ENCODE measurements at places on chromosomes 5 and 9. TPM values are rescaled to one million over a fixed set of nuclear protein-coding genes. Genes with fewer than 3 reads are reported as not detected.

GRCh38 chr5:64958757-64959391 lies 190.1 kb downstream of the CWC27 start:
- H3K36me3 ChIP-seq, result peaks cover 19% of the 10 kb centered on the region
- H3K4me1 ChIP-seq, result no peaks in the 10 kb centered on the region
- H3K4me3 ChIP-seq, result no peak overlapping the region
- no peak overlapping the region for H3K27ac ChIP-seq

CCDC152 gene
- total RNA-seq, result 16.1 TPM

- no peaks in the 10 kb centered on the region for H3K27me3 ChIP-seq
- DNase-seq, result no peak
- no peaks in the 10 kb centered on the region for H3K4me1 ChIP-seq
- H3K4me3 ChIP-seq, result no peak overlapping the region
Observed at GRCh38 chr9:31702957-31703356, 681.5 kb upstream of the ACO1 start.

DNA sequence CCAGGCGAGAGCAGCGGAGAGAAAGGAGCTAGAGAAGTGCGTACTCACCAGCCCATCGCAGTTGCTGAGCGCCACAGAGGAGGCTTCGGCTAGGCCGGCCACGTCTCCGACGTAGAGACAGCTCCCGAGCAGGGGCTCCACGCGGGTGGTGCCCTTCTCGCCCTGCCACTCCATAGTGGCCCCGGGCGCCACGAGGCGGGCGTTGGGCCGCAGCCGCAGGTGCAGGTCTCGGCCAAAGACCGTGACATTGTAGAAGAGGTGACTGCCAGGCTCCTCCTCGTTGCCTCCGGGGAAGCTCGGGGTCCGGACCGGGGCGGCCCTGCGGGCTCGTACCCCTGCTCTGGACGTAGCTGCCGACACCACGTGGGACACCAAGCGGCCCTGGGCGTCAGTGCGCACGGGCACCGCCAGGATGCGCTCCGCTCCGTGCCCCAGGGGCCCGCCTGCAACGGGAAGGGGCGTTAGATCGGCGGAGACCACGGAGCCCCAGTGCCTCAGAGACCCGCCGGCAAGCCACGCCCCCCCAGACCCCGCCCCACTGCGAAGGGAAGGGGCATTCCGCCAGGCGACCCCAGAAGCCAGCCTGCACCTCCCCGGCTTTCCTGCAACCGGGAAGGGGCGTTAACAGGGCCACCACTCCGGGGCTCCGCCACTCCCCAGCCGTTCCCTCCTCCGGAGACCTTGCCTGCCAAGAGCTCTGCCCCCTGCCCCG lies 1.4 kb downstream of the ADAMTS2 start:
- H3K4me3 ChIP-seq, result peak overlapping the region; percentile 80
- H3K36me3 ChIP-seq, result no peaks in the 10 kb centered on the region
- peak; percentile 94 for DNase-seq
- peaks cover 67% of the 10 kb centered on the region for H3K27me3 ChIP-seq

- no peaks in the 10 kb centered on the region for H3K27me3 ChIP-seq
- H3K4me1 ChIP-seq, result no peaks in the 10 kb centered on the region
- no peaks in the 10 kb centered on the region for H3K36me3 ChIP-seq
- H3K4me3 ChIP-seq, result no peak overlapping the region
- DNase-seq, result no peak
Observed at GRCh38 chr5:125083981-125084380, 337.5 kb upstream of the ZNF608 start.

DNA sequence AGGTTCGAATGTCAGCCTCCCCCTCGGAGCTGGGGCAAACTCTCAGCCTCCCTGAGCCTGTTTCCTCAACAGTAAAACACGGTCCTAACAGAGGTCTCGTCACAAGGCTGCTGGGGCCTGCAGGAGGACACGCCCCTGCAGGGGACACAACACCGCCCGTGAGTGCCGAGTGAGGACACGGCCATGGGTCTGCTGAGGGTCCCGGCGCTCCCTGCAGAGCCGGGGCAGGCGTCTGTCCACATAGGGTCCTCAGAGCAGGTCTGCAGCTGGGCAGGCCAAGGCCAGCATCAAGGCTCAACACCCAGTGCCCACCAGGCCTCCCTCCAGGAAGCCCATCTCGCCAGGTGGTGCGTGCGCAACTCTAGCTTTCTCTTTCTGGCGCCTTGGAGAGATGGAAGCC lies 125.2 kb downstream of the VAV2 start:
- no peaks in the 10 kb centered on the region for H3K4me1 ChIP-seq
- no peaks in the 10 kb centered on the region for H3K36me3 ChIP-seq
- no peaks in the 10 kb centered on the region for H3K27me3 ChIP-seq
- no peak for DNase-seq
- no peak overlapping the region for H3K4me3 ChIP-seq
- H3K27ac ChIP-seq, result no peak overlapping the region
